ENCODE measurements at places on chromosomes 3 and 15. TPM values are rescaled to one million over a fixed set of nuclear protein-coding genes. Genes with fewer than 3 reads are reported as not detected.

DNA sequence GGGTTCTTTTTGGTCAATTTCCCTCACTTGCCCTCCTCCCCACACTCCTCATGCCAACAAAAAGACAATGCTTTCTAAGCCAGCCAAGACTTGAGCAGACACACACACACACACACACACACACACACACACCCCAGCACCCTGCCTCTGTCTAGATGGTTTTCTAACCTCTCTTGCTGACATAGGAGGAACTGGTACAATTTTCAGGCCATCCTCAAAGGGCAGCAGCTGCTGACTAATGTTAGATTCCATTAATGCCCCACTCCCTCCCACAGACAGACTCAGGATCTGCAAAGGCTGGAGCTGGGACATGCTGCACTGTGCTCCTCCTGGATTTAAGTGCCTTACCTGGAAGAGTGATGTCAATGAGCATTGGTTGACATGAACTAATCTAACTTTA lies 438.4 kb downstream of the OCA2 start:
- no peak overlapping the region for H3K4me3 ChIP-seq
- H3K27ac ChIP-seq: no peak overlapping the region
- DNase-seq: no peak
- no peaks in the 10 kb centered on the region for H3K27me3 ChIP-seq
- H3K4me1 ChIP-seq: no peaks in the 10 kb centered on the region

DNA sequence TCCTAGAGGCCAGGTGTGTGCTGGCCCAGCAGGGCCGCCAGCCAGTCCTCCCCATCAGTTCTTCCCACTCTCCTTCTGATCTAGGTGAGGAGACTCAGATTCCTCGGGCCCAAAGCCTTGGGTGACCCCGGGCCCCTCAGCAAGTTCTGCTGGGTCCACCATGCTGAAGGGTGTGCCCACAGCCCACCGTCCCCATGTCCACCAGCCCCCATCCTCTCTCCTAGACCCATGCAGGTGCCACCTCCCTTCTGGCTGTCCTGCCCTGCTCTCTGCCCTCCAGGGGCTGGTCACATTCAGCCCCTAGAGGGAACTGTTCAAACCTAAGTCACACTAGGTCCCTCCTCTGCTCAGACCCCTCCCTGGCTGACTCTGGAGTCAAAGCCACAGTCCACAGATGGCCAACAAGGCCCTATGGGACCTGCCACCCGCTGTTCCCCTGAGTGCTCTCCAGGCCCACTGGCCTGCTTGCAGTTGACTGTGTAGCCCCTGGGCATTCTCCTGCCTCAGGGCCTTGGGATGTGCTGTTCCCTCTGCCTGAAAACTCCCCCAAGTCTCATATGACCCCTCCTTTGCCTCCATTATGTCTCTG lies 878 bp upstream of the TLR9 start:
- H3K27ac ChIP-seq: no peak overlapping the region
- no peak for DNase-seq
- no peaks in the 10 kb centered on the region for H3K4me1 ChIP-seq
- no peak overlapping the region for H3K4me3 ChIP-seq
- peaks cover 13% of the 10 kb centered on the region for H3K36me3 ChIP-seq

DNA sequence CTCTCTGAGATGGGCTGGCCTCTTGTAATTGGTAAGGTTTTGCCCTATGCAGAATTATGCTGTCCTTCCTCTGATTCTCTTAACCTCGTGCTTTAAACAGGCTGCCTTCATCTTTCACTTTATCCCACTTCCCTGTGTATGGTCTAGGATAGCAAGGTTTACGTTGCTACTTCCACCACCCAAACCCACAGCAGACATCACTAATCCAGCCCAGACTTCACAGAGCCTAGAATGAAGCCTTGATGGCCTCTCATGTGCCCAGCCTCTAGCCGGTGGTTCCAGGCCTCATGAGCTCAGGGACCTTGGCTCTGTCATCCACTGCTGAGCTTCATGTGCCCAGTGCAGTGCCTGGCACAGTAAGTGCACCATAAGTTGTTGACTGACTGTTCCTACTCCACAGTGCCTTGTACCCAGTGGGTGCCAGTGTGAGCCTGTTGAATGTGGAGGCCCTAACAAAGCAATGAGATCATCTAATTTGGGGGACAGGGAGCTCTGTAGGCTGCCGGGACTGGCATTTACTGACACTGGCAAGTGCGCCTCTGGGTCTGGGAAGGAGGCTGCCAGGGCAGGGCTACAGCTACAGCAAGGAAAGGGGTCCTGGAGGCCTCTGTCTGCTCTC lies 12.5 kb downstream of the SLC6A6 start:
- no peak for DNase-seq
- no peak overlapping the region for H3K27ac ChIP-seq
- H3K4me1 ChIP-seq: peaks cover 48% of the 10 kb centered on the region
- no peaks in the 10 kb centered on the region for H3K27me3 ChIP-seq
- peaks cover 27% of the 10 kb centered on the region for H3K36me3 ChIP-seq

DNA sequence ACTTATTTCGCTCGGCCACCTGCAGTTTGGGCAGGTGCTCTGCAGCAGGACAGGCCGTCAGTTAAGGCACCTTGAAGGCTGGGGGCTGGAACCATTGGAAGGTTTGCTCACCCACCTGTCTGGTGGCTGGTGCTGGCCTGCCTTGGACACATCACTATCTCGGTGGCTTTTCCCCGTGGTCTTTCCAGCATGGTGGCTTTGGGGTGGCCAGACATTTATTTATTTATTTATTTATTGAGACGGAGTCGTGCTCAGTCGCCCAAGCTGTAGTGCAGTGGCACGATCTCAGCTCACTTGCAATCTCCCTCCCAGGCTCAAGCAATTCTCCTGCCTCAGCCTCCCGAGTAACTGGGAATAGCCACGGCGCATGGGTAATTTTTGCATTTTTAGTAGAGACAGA lies 11.7 kb downstream of the ISG20 start:
- no peak overlapping the region for H3K27ac ChIP-seq
- peaks cover 30% of the 10 kb centered on the region for H3K4me1 ChIP-seq
- H3K27me3 ChIP-seq: no peaks in the 10 kb centered on the region
- no peak for DNase-seq
- H3K4me3 ChIP-seq: no peak overlapping the region

- H3K4me3 ChIP-seq: no peak overlapping the region
- no peak overlapping the region for H3K27ac ChIP-seq
- H3K4me1 ChIP-seq: no peaks in the 10 kb centered on the region
- no peaks in the 10 kb centered on the region for H3K36me3 ChIP-seq
- H3K27me3 ChIP-seq: no peaks in the 10 kb centered on the region
- DNase-seq: no peak
Measured at GRCh38 chr15:76776969-76777368, 128.2 kb downstream of the SCAPER start.

- H3K27me3 ChIP-seq: no peaks in the 10 kb centered on the region
- no peaks in the 10 kb centered on the region for H3K36me3 ChIP-seq
- H3K4me1 ChIP-seq: peaks cover 20% of the 10 kb centered on the region
- DNase-seq: no peak
Measured at GRCh38 chr15:43957724-43958123, 130.9 kb downstream of the WDR76 start.

GRCh38 chr3:126479642-126480041 lies 4.0 kb upstream of the ZXDC start:
- H3K27me3 ChIP-seq: peaks cover 35% of the 10 kb centered on the region
- peaks cover 13% of the 10 kb centered on the region for H3K4me1 ChIP-seq
- no peak overlapping the region for H3K27ac ChIP-seq
- no peak for DNase-seq
- H3K4me3 ChIP-seq: no peak overlapping the region
- peaks cover 27% of the 10 kb centered on the region for H3K36me3 ChIP-seq

DNA sequence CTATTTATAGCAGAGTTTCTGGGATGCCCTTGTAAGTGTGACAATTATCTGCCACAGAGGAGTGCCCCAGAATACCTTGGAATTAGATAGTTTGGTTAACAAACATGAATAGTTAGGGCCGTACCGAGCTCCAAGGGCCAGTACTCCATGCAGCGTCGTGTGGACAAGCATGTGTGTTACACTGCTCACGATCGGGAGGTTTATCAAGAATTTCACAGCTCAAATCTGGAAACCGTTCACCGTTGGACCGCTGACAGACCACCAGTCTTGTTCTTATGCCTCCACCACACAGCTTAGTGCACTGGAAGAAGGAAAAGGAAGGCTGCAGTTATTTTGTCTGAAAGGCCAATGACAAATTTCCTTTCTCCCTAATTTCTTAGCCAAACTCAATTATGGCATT lies 93.7 kb downstream of the ADAMTS9 start:
- H3K27me3 ChIP-seq: no peaks in the 10 kb centered on the region
- DNase-seq: no peak
- H3K4me3 ChIP-seq: no peak overlapping the region
- no peak overlapping the region for H3K27ac ChIP-seq
- H3K4me1 ChIP-seq: no peaks in the 10 kb centered on the region

DNA sequence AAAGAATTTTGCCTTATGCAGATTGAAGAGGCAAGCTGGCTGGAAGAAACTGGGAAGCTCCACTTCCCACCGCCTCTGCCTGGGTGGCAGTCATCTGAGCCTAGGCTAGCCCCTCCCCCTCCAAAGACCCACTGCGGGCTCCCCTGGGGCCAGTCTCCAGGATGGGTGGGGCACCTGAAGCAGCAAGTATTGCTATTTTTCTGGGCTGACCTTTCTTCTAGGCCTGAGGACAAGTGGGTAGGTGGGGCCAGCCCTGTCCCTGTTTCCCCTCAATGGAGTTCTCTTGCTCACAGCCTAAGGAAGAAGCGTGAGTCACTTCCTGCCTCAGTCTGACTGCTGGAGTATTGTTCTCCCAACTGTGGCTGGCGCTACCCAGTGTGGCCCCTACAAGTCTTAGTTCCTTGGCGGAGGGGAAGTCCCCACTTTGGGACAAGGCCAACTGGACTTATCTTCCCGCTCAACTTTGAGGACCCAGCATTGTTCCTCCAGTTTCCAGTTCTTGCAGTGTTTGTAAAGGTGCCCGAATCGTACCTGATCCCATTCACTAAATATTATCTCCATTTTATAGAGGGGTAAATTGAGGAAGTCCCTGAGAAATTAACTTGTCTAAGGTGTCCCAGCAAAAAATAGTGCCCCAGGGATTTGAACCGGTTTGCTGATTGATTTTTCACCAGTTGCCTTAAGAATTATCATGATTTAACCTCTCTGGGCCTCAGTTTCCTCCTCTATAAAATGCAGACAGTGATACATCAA lies 1.4 kb downstream of the FURIN start:
- peaks cover 67% of the 10 kb centered on the region for H3K4me1 ChIP-seq
- peak overlapping the region; percentile 73 for H3K4me3 ChIP-seq
- DNase-seq: peak; percentile 83
- peaks cover 41% of the 10 kb centered on the region for H3K36me3 ChIP-seq
- H3K27me3 ChIP-seq: no peaks in the 10 kb centered on the region
- peak overlapping the region; percentile 85 for H3K27ac ChIP-seq

GRCh38 chr15:84648539-84648938 lies 5.5 kb downstream of the WDR73 start:
- no peak overlapping the region for H3K27ac ChIP-seq
- H3K4me1 ChIP-seq: peaks cover 16% of the 10 kb centered on the region
- no peaks in the 10 kb centered on the region for H3K27me3 ChIP-seq
- DNase-seq: no peak
- H3K4me3 ChIP-seq: no peak overlapping the region

DNA sequence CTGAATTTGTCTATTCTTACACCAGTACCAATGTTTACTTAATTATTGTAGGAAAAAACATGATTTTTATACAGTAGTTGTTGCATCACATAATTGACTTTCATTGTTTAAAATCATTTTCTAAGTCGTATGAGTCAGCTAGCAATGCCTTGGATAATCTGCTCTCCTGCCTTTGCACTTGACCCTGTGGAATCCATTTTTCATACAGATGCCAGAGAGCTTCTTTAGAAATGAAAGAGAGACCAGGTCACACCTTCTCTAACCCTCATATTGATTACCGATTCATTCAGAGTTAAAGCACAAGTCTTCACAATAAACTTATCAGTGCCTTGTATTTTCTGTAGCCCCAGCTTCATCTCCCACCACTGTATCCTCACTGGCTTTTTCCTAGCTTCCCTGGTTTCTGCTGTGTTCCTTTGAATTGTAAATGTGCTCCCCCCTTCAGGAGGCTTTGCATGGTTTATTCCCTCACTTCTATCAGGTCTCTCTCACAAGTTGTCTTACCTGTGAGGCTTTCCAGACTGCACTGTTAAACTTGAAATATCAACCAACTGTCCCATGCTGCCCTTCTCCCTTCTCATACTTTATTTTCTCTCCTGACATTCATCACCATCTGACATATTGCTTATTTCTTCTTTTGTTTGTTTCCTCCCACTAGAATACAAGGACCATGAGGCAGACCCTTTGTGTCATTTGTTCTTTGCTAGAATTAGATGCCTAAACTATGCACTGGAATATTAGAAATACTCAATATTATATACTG lies 662.0 kb upstream of the GBE1 start:
- no peak for DNase-seq
- no peaks in the 10 kb centered on the region for H3K36me3 ChIP-seq
- no peaks in the 10 kb centered on the region for H3K4me1 ChIP-seq
- H3K4me3 ChIP-seq: no peak overlapping the region
- no peaks in the 10 kb centered on the region for H3K27me3 ChIP-seq
- H3K27ac ChIP-seq: no peak overlapping the region

Gene MEX3B
- total RNA-seq: 2.0 TPM

Gene CPLX3
- 0.29 TPM for total RNA-seq

Gene LTK
- 0.24 TPM for total RNA-seq

Gene BCL2A1
- total RNA-seq: not detected

Gene RTP3
- total RNA-seq: not detected

Gene TPRG1
- total RNA-seq: 2.1 TPM

Gene GOLGA8G
- total RNA-seq: not detected

Gene DNAH12
- total RNA-seq: 0.92 TPM

Gene SCAMP5
- 10.7 TPM for total RNA-seq

Gene CMTM7
- 131 TPM for total RNA-seq
